Fibroblast of skin of right quadriceps (primary cell): ENCODE measurements at places on chromosomes 11 and 22.

- peak; percentile 39 for DNase-seq
These were observed 321.1 kb downstream of the AASDHPPT start for GRCh38 chr11:106398502-106399075.

- DNase-seq = no peak
These were observed 74.4 kb downstream of the PPP2R1B start for GRCh38 chr11:111691741-111692140.

DNA sequence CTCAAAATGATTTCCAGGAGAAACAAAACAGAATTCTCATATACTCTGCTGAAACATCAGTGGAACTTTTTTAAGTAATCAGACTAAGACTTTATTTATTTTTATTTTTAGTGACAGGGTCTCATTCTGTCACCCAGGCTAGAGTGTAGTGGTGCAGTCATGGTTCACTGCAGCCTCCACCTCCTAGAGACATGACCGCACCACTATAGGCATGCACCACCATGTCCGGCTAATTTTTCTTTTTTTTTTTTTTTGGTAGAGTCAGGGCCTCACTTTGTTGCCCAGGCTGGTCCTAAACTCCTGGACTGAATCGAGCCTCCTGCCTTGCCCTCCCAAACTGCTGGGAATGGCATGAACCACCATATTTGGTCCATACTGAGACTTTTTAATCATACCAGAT lies 42.9 kb downstream of the PRDM10 start:
- DNase-seq = no peak

- no peak for DNase-seq
These were observed 14.1 kb upstream of the CRKL start for GRCh38 chr22:20903093-20903492.

DNA sequence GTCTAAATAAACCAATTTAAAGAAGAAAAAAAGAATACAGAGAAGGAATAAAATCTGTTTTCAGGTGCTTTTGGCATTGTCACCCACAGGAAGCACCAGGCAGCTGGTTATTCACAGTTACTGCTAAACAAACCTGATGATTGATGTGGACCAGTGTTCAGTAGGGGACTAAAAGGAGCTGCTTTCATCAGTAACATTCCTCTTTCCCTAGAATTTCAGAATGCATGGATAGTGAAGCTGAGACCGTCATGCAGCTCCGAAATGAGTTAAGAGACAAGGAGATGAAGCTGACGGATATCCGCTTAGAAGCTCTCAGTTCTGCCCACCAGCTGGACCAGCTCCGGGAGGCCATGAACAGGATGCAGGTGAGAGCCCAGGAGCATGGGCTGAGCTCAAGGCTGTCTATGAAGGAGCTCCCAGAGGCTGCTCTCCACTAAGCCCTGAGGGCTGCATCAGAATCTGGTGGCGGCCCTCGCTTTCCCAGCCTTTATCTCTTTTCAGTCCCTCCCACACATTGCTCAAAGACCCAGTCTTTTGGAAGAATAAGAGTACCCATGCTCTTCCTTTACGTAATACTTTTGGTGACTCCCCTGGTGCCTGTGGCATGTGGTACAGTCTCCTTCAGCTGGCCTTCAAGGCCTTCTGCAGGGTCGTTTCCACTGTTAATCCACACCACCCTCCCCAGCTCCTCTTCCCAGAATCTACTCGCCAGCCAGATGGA lies 69.5 kb downstream of the DBX1 start:
- DNase-seq = no peak

DNA sequence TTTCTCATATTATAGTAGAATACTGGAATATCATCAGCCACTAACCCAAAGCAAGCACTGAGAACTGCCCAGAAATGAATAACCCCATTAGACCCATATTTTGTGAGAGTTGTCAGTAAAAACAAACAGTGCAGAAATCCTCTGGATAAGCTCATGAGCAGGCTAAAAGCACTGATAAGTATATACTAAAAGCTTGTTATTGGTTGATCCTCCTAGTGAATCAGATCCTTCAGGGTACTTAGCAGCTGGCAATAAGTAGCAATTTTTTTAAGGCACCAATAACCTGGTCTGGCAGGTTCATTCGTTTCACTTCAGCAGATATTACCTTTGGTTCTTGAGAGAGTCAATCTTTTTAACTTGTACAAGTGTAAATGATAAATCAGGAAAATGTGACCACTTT lies 1.2 kb downstream of the NOX4 start:
- no peak for DNase-seq

GRCh38 chr11:122205036-122205435 lies 89.0 kb upstream of the BLID start:
- DNase-seq = no peak
